CD4-positive, alpha-beta T cell treated with Interferon alpha-2 for 1 hour (primary cell): ENCODE measurements at places on chromosomes 16 and 17.
A peak's percentile ranks its signal among the peaks of the same experiment; 100 is the strongest.

- DNase-seq, result peak; percentile 12
These were observed 10.8 kb downstream of the LYRM1 start for GRCh38 chr16:20911361-20911760.

DNA sequence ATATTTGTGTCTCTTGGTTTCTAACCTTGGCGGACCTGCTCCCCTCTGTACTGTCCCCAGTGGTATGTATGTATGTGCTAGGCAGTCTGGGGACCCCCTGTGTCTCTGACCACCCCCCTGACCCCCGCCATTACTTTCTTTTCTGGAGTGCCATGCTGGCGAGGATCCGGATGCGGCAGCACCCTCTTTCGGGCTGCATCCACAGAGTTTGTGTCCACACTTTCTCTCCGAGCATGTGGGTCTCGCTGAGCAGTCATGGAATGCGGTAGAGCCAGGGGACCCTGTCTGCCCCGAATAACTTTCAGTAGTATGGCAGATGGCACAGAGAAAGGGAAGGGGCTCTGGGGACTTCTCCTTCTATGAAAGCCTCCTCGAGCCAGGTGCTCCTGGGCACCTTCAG lies 17.0 kb downstream of the KCTD2 start:
- DNase-seq, result no peak

DNA sequence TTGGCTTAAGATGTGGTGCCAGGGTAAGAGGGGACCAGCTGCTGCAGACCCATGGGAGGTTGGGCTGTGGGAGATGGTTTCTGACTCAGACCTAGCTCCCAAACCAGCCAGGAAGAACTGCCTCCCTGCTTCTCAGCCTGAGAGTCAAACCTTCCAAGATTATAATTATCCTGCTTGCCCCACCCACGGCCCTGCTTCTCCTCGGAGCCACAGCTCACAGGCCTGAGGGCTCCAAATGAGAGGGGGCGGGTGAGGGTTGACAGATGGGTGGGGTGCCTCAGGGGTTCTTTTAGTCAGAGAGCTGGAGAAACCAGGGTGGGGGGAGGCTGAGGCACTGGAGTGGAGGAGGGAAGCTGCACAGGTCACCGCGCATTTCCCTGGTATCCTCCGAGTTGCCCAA lies 28.7 kb upstream of the GRIN2A start:
- DNase-seq, result no peak

- DNase-seq, result no peak
These were observed 31.5 kb upstream of the EMP2 start for GRCh38 chr16:10611825-10612342.

DNA sequence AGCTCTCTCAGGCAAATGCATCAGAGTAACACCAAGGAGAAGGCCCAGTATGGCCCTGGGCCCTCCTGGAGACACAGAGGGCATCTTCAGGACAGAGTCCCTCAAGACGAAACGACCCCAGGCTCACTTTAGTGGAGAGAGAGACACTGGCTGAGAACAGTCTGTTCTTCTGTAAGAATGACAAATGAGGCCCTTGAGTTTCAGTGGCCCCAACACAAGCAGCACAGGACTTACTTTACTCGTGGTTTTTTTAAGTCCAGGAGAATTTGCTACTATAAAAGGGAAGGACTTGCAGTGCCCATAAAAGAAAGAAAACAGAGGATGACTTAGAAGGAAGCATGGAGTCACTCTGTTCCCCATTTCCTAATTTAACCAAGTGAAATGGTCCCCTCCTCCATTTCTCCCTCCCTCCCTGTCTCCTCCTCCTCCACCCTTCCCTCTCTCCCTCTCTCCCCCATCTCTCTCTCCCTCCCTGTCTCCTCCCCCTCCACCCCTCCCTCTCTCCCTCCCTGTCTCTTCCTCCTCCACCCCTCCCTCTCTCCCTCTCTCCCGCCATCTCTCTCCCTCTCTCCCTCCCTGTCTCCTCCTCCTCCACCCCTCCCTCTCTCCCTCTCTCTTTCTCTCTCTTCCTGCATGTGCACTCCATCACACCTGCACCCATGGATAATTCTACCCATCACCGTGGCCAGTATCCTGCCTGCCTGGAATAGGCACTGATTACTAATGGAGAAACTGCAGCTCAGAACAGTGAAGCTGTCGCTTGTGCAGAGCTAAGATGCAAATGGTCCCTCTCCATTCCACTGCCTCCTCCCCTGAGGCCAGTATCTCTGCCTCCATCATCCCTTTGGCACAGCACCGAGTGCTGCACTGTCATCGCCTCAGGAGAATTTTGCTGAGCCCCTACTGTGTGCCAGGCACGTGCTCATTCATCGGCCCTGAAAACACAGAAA lies 47.3 kb upstream of the RBFOX3 start:
- no peak for DNase-seq

GRCh38 chr16:46785076-46785845 lies 37.1 kb upstream of the MYLK3 start:
- DNase-seq, result no peak

GRCh38 chr17:57772774-57773173 lies 27.7 kb upstream of the CCDC182 start:
- no peak for DNase-seq

DNA sequence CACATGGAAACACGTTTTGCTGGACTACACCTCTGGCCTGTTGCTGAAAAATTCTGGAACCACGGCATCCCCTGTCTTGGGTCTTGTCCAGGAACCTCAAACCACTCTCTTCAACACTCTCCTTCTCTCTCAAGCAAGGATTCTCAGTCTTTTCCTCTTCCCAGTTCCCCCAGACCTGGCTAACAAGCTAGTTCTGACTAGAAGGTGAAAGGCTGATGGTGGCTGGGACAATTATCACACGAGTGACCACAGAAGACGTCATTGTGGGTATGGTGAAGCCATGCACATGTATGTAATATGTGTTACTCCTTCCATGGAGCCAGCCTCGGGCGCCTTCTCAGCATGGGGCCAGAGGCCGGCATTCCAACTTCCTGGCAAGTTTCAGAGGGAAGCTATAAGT lies 123.0 kb downstream of the CDYL2 start:
- DNase-seq, result no peak

- DNase-seq, result peak; percentile 57
These were observed 7.5 kb downstream of the EPOP start for GRCh38 chr17:38667099-38667786.

- DNase-seq, result no peak
These were observed 1329.5 kb upstream of the CDH8 start for GRCh38 chr16:63365649-63366304.

DNA sequence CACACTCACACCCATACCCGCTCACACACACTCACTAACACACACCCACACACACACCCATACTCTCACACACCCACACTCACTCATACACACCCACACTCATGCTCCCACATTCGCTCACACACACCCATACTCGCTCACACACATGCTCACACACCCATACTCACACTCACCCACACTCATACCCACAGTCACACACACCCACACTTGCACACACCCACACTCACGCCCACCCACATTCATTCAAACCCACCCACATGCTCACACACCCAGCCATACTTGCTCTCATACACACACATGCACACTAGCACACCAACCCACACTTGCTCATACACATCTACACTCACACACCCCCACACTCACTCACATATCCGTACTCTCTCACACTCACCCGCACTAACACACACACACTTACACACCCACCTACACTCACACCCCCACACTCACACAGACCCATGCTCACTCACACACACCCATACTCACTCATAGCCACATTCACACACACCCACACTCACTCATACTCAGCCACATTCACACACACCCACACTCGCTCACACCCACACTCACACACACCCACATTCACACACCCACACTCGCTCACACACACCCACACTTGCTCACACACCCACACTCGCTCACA lies 322.4 kb upstream of the N4BP1 start:
- DNase-seq, result no peak

DNA sequence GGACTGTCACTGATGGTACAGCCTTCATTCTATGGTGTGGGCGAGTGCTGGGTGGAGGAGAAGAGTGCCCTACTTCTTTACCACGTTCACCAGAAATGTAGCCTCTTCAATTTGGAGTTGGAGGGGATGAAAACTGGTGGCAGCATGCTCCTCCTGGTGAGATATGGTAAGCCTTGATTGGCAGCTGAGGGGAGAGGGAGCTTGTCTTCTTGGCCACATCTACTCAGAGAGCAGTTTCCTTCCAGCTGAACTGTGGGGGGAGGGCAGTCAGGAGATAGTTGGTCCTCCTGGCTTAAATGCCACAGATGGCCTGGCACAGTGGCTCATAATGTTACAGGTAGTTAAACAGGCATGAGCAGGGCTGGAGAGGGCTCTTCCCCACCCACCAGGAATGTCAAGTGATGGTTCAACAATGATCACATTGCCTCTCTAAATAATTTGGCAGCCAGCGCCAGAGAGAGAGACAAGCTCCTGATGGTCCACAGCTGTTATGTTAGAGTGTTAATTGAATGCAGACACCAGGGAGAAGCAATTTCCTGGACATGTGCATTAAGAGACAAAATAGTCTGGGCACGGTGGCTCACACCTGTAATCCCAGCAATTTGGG lies 9.0 kb upstream of the MAPK3 start:
- DNase-seq, result no peak
